Panc1 (cell line): ENCODE measurements at places on chromosomes 7 and 10. TPM values are rescaled to one million over a fixed set of nuclear protein-coding genes. Genes with fewer than 3 reads are reported as not detected.

STEAP1B gene
- total RNA-seq: 3.3 TPM

H2BK1 gene
- not detected for total RNA-seq

TLX1 gene
- 0.13 TPM for total RNA-seq

FBXO24 gene
- 0.59 TPM for total RNA-seq

ADAMTS14 gene
- 0.67 TPM for total RNA-seq

HABP2 gene
- total RNA-seq: 0.13 TPM

SLC16A9 gene
- 0.13 TPM for total RNA-seq

GRCh38 chr10:127048630-127049029, 143.4 kb downstream of the DOCK1 start:
- DNase-seq: no peak

- no peak for DNase-seq
Observed at GRCh38 chr7:129443612-129444011, 9.4 kb downstream of the STRIP2 start.

DNA sequence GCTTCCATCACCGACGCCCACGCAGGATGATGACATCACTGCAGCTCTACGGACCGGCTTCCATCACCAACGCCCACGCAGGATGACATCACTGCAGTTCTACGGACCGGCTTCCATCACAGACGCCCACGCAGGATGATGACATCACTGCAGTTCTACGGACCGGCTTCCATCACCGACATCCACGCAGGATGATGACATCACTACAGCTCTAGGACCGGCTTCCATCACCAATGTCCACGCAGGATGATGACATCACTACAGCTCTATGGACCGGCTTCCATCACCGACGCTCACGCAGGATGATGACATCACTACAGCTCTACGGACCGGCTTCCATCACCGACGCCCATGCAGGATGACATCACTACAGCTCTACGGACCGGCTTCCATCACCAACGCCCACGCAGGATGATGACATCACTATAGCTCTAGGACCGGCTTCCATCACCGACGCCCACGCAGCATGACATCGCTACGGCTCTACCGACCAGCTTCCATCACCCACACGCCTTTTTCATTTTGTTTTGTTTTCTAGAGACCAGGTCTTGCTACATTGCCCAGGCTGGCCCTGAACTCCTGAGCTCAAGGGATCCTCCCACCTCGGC, 29.5 kb downstream of the GPER1 start:
- DNase-seq: no peak

- DNase-seq: no peak
Observed at GRCh38 chr10:8049045-8049864, 5.2 kb upstream of the GATA3 start.

GRCh38 chr10:124153023-124153826, 59.8 kb upstream of the CHST15 start:
- DNase-seq: peak; percentile 87

GRCh38 chr7:130143986-130144311, 61.3 kb downstream of the TMEM209 start:
- no peak for DNase-seq

DNA sequence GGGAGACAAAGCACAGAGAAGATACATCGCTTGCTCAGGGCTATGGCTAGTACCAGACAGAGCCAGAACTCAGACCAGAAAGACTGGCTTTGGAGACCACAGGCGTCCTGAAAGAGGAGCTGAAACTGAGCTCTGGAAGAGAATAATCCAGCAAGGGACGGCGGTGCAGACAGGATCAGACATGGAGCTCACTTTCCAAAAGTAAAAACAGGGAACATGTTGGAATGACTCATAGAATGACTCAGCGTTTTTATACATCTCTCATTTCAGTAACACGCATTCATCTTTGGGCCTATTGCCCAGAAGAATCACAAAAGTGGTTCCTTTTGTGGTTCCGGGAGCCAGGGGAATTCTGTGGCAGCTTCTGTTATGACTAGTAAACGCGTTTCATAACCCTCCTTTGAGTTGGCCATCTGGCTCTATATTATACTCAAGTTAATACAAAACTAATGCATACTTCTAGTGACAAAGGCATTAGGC, 37.2 kb downstream of the PLEKHS1 start:
- DNase-seq: peak; percentile 46

DNA sequence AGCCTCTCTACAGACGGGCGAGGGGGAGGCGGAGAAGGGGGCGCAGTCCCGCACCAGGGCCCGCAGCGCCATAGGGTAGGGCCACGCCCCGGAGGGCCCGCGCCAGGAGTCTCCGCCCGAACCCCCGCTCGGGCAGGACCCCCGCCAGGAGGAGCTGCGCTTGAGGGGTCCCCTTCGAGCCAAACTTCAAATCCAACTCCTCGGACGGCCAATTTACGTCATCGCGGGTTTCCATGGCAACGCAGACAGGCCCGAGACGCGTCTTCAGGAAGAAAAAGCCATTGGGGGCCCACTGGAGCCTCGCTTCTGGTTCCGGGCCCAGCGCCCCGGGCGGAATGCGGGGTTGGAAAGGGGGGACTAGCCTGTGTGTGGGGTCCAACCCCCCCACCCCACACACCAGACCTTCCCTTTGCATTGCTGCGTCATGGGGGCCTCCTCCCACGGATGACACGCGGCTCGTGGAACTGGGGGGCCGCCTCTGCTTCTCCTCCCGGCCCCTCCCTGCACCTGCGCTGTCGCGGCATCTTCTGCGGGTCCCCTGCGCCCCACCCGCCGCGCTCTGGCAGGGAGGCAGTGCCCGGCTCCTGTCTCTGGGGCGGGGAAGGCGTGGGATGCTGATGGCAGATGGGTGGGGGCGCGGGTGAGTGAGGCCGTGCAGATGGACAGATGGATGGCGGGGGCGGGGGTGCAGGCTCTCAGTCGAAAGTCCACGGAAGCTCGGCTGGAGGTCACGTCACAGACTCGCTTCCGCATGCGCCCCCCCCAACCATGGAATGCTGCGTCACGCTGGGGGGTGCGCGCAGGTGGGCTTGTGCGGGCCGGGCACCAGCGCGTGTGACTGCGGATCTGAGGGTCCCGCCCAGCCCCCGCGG, 1.2 kb downstream of the CALY start:
- DNase-seq: no peak

DNA sequence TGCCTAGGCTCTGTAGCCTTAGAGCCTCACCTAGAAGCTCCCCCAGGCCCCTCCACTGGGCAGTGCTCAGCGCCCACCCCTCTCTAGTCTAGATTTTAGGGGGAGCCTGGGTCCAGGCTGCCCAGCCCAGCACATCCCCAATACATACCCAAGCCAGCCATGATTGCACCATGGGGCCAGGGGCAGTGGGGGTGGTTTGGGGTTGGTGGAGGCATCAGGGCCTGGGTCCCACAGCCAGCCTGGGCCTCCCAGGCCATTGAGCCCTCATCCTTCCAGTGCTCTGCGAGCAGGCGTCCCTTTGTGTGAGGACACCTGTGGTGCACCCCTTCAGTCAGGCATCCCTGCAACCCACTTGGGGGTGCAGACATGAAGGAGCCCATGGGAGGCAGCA, 76.9 kb upstream of the RET start:
- no peak for DNase-seq

GRCh38 chr7:2175514-2175913, 57.2 kb downstream of the MAD1L1 start:
- no peak for DNase-seq

- DNase-seq: no peak
Observed at GRCh38 chr7:37255327-37255944, 193.2 kb downstream of the ELMO1 start.

DNA sequence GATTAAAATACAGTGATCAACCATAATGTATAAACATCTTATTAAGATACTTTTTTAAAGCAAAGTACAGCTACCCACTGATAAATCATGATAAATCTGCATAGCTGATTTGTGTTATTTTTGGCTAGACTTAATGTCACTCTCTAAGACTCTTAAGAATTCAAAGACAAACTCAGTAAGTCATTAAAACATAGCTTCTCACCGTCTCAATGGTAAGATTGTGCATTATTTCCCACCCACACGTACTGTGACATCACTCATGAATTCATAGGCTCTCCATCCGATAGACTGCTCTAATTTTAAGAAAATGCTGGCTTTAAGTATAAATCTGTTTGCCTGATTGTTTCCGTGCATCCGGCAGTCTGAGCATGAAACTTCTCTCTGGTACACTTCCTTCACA, 266.1 kb downstream of the GLI3 start:
- DNase-seq: no peak

DNA sequence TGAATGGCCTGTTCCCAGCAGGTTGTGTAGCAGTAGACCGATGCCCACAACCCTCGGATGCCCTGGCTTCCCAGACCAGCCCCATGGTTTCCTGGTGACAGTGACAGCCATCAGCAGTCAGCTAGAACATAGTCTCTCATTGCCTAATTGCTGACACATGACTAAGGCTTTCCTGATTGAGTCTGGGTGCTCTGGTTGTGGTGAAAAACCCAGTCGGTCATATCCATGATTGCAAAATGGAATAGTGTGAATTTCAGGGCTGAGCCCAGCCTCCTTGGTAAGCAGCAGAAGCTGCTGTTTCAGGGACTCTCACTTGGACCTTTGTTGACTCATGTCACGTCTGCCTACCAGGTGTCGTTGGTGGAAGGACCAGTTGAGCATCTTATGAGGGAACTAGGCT, 36.6 kb downstream of the POR start:
- DNase-seq: no peak

DNA sequence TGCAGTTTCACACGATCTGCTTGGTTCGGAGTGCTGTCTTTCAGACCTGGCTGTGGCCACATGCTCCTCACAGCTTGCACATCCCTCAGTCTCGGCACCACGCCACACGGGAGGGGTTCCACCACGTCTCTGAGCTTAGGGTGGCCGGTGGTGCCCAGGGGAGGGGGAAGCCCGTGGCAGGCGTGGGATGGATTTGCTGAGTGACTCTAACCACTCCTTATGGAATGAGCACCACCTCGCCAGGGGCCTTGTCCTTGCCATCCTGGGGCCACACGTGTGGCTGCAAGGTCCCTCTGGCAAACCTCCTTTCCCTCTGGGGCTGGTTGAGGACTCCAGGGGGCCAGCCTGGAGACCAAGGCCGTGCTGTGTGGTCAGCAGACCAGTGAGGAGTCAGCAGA, 29.1 kb upstream of the FAM20C start:
- no peak for DNase-seq
